CD4-positive, alpha-beta T cell treated with Interleukin-2 at 100 ng/mL for 4 hours (primary cell): ENCODE measurements at places on chromosomes 6 and 20.

DNA sequence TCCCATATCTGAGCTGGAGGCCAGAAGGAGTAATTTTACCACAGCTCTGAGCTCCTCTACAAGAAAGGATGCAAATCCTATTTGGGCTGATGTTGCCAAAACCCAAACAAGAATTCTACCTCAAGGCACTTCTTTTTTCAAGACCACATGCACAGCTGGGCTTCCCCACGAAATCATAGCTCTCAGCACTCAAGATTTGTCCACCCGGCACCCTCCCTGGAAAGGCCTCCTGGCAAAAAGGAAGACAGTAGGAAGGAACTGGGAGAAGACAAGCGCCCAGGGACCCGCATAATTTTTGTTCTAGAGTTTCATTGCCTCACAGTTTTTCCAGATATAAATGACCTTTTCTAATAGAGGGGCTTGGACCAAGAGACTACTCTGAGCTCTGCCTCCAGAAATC lies 90.5 kb downstream of the BANF2 start:
- no peak for DNase-seq

- DNase-seq, result no peak
Observed at GRCh38 chr6:31305703-31306219, 33.9 kb upstream of the HLA-C start.

DNA sequence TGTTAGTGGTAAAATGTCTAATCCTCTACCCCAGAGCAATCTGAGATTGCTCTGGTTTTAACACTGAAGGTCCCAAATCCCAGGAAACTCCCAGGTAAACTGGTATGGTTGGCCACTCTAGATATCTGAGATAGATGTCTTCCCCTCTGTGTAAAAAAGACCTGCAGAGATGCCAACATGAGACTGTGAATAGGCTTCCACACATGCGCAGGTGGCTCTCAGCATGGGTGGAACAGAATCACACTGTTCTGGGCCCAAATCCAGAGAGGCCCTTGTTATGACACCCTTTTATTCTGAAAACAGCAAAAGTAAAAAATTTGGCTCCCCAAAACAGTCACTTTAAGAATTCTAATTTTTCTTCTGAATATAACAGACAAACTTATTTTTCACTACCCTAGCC lies 88.7 kb upstream of the BMP5 start:
- DNase-seq, result no peak

DNA sequence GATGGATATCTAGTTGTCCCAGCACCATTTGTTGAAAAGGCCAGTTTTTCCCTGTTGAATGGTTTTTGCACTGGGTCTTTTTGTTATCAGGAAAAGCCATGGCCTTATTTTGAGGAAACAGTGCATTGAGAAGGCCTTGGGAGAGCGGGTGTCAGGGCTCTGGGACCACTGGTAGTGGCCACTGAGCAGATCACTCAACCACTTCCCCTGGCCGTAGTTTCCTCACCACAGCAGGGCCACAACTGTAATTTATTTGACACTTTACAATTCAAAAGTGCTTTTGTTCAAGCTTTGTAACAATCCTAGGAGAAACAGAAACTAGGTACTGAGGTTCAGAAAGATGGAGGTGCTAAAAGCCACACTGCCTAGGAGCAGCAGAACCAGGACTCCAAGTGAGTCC lies 281.8 kb downstream of the GMDS start:
- DNase-seq, result no peak

DNA sequence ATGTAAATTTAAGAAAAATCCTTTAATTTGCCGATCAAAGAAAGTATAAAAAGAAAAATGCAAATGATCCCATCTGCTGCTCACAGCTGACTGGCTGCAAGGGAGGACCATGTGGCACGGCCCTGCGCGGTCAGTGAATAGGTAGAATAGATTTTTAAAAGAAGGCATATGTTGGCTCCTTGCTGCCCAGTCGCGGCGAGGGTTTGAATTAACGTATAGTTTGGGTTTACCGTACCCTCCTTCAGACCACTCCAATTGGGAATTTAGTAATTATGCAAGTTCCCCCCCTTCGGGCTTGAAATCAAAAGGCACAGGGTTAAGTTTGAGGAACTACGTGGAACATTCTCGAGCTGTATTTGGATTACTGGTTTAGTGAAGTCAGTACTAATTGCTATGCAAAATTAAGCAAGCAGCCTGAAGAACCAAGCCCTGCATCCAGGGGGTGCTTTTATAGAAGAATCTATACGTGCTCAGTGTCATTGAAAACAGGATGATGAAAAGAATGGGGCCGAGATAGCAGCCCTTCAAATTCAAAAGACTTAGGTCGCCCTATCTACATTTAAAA lies 1.1 kb upstream of the BEND3 start:
- DNase-seq, result no peak

DNA sequence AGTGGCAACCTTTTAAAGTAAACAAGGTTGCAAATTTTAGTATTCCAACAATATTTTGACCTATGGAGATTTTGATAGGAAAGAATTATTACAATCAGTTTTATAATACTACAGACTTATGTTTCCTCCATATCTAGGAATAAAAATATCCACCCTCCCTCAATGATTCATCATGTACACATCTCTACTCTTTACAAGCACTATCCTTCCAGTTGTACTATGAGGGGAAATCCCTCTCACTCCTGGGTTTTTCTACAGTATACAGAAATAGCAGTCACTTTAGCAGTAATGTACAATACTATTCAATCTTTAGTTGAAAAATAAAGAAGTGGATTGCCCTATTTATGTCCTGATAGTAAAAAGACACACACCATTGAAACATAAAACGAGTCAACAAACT lies 46.3 kb upstream of the SCML4 start:
- DNase-seq, result no peak

GRCh38 chr6:108168501-108169463 lies 3.0 kb downstream of the NR2E1 start:
- DNase-seq, result no peak

- DNase-seq, result no peak
Observed at GRCh38 chr6:5979650-5980420, 26.9 kb downstream of the NRN1 start.

GRCh38 chr6:130975325-130975724 lies 87.7 kb downstream of the EPB41L2 start:
- no peak for DNase-seq

- DNase-seq, result no peak
Observed at GRCh38 chr20:12875510-12875909, 133.3 kb upstream of the SPTLC3 start.

- no peak for DNase-seq
Observed at GRCh38 chr20:53287357-53288042, 306.1 kb downstream of the ZNF217 start.

- peak; percentile 70 for DNase-seq
Observed at GRCh38 chr6:116536216-116536621, 9.3 kb downstream of the TRAPPC3L start.

GRCh38 chr6:117194978-117195377 lies 70.4 kb upstream of the VGLL2 start:
- DNase-seq, result no peak

DNA sequence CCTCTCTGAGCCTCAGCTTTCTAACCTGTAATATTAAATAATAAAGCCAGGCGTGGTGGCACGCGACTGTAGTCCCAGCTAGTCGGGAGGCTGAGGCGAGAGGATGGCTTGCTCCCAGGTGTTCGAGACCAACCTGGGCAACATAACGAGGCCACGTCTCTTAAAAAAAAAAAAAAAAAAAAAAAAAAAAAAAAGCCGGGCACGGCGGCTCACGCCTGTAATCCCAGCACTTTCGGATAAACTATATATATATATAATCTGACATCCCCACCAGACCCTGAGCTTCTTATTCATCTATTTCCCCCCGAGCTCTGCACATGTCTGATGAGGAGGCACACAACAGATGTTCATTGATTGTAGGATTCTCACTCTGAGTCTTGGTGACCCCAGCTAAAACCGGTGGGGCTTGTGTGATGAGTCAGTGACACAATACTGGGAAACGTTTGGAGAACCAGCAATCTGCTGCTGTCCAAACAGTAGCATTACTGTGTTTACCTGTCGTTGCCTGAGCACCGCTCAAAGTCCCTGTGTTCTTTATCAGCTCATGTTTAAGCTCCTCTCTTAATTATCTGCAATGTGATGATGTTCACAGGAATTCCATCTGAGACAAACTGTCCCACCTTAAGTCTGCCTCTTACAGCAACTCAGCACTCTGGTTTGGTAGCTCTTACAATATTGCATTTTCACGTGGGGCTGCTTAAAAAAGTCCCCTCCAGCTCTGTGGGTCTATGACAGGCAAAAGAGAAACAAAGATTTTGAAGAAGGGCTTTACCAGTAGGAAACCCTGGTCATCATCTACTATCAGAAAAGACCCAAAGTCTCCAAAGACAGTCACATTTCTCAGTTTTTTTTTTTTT lies 1.0 kb upstream of the SPATA2 start:
- DNase-seq, result peak; percentile 42

GRCh38 chr6:5786321-5786968 lies 220.3 kb downstream of the NRN1 start:
- no peak for DNase-seq
